ENCODE measurements at places on chromosomes 6 and 20. TPM values are rescaled to one million over a fixed set of nuclear protein-coding genes. Genes with fewer than 3 reads are reported as not detected.
A peak's percentile ranks its signal among the peaks of the same experiment; 100 is the strongest.

- DNase-seq: no peak
Observed at GRCh38 chr20:48246061-48246790, 460.9 kb upstream of the SULF2 start.

GRCh38 chr6:129307845-129308244 is 402.1 kb downstream of the ARHGAP18 start:
- DNase-seq: no peak

DNA sequence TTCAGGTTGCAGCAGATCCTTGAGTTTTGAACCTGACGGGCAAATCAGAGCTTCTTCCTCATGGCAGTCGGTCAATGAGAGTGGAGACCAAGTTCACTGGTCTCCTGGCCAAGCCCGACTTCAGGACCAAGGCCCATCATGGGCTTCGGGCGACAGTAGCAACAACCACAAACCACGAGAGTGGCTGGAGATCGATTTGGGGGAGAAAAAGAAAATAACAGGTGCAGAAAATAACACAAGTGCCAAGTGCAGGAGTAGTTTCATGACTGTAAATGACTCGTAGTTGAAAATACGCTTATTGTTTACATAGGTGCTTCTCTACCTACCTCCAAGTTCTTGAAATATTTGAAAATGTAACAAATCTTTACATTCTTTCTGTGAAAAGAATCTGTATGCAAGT is 56.1 kb downstream of the DCBLD1 start:
- DNase-seq: no peak

DNA sequence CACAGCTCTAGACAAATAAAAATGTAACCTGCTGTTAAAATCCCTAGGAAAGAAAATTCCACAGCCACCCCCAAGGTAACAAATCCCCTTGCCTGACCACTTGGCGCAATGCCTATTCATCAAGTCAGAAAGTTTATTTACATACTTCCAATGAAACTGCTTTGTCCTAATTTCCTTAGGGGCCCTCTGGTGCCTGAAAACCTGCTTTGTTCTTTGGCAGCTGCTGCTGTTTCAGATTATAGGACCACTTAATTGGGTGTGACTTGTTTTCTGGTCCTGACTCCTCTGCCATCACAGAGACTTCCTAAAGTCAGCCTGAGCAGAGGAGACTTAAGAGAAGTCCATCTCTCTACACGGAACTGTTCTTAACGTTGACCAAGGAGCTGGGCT is 323.6 kb downstream of the UBE3D start:
- no peak for DNase-seq

DNA sequence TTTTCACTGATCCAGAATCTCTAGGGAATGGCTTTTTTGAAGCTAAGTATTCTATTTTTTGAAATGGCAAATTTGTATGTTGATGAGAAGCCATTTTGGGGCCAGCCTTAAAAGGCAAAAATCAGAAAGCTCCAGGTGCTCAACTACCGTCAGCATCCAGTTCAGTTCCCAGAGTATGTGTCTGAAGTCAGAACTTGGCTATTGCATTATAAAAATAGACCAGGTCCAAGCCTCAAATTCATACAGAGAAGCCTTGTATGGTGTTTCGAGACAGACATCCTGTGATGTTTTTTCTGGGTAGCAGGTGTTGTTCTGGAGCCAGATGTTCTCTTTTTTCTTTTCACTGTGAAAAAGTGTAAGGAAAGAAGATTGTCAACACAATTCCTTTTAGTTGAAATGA is 68.2 kb downstream of the CCN2 start:
- DNase-seq: no peak

- peak; percentile 77 for DNase-seq
Observed at GRCh38 chr6:31094389-31094881, 17.9 kb downstream of the C6orf15 start.

DNA sequence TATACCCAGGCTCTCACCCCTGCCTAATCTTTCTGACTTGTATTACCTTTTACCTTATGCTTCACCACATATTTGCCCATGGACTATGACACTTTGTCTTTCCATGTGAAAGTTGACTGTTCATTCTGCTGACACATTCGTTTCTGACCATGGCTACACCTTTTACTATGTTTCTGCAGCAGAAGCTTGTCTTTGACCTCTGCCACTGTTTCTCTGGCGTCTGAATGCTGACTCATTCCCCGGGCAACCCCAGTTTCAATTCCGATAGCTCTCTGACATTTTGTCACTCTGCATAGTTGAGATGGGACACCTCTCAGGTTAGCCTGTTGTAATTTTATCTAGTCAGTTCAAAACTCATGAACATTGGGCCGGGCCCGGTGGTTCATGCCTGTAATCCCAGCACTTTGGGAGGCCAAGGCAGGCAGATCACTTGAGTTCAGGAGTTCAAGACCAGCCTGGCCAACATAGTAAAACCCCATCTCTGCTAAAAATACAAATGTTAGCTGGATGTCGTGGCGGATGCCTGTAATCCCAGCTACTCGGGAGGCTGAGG is 50.7 kb downstream of the SLC26A8 start:
- no peak for DNase-seq

DNA sequence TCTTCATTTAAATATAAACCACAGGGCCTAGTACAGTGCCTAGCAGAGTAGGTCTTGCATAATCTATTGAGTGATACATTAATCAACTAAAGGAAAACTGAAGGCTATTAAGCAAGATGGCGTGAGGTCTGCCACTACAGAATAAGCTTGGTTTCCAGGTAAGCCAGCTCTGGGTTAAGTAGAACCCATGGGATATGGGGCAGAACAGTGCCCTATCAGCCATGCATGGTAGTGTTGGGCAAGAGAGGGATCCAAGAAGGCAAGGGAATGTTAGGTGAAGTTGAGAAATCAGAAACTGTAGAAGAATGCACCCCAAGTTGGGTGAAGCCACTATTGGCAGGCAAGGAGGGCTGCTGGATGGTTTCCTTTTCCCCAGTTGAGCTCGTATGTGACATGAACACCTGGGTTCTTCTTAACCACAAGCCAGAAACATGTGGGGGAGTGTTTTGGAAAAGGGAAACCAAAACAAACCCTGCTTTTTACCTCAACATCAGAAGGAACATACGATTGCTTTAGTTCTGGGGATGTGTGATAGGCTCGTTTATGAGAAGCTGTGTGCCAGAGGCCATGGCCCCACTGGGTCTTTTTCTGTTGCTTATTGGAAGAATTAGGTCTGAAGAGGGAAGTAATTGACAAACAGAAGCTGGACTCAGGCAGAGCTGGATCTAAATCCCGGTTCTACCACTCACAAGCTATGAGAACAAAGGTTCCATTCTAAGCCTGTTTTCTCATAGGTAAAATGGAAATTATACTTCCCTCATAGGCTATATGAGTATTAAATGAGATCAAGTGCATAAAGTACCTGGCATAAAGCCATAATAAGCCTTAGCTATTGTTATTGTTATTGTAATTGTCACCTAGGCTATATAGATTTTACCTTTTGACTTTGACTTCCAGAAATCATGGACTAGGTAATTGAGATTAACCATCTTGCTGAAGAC is 33.5 kb downstream of the NEDD9 start:
- peak; percentile 48 for DNase-seq

GRCh38 chr6:6906570-6907213 is 201.1 kb upstream of the RREB1 start:
- no peak for DNase-seq

GRCh38 chr6:109472132-109472995 is 10.7 kb downstream of the ZBTB24 start:
- DNase-seq: no peak

DNA sequence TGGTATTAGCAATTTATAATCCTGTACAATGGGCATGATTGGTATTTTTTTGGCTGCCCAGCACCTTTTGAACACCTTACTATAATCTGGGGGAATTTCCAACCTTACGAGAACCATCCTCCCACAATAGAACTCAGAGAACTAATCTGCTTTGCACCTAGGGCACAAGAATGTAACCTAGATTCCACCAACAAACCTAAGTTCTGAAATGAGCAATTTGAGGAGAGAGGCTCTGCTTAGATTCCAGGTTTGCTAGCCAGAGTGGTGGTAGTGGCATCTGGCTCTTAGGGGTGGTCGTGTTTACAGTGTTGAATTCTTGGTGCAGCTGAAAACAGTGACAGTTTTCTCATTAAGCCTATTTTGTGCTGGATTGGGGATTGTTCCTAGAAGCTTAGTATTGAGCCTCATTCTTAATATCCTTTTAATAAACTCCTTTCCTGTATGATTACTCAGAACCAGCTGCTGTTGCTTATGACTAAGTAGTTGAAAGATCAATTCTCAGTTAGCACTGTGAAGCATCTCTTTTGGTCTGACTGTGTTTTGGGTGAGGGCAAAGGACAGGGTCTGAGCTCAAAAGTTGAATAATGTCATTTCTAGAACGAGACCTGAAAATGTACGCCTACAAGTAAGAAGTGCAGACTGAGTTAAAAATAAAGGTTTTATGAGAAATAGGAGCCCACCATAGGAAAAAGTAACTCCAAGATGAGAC is 385.6 kb downstream of the CDKAL1 start:
- DNase-seq: peak; percentile 56

DNA sequence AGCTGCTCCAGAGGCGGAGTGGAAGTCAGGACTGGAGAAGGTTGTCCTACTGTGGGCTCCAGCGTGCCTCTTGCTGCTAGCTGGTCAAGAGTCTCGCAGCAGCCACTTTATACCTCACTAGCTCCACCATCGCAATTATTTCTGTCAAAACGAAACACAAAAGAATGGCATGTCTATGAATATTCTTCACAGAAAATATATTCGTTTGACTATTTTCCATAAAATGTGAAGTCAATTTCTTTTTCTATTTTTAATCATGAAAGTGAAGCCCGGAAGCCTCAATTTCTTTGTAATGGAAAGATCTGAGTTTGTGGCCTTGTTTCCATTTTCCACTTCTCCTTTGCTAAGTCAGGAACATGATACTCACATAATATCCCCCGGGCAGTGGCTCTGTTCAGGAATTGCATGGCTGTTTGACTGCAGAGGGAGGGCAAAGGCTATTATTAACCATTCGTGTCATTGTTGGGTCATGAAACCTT is 51.7 kb downstream of the DTD1 start:
- DNase-seq: no peak

- peak; percentile 30 for DNase-seq
Observed at GRCh38 chr6:2077826-2078225, 167.6 kb downstream of the GMDS start.

GRCh38 chr6:126170433-126170832 is 169.5 kb upstream of the CENPW start:
- DNase-seq: no peak

- no peak for DNase-seq
Observed at GRCh38 chr20:50142812-50143211, 10.7 kb downstream of the PEDS1 start.

GRCh38 chr6:107550241-107550840 is 60.4 kb downstream of the SOBP start:
- no peak for DNase-seq

- DNase-seq: no peak
Observed at GRCh38 chr6:168273441-168274036, 46.0 kb downstream of the DACT2 start.

GRCh38 chr20:57680934-57681914 is 28.6 kb downstream of the PMEPA1 start:
- no peak for DNase-seq

GRCh38 chr6:30151580-30151979 is 9.4 kb downstream of the TRIM10 start:
- no peak for DNase-seq

DNA sequence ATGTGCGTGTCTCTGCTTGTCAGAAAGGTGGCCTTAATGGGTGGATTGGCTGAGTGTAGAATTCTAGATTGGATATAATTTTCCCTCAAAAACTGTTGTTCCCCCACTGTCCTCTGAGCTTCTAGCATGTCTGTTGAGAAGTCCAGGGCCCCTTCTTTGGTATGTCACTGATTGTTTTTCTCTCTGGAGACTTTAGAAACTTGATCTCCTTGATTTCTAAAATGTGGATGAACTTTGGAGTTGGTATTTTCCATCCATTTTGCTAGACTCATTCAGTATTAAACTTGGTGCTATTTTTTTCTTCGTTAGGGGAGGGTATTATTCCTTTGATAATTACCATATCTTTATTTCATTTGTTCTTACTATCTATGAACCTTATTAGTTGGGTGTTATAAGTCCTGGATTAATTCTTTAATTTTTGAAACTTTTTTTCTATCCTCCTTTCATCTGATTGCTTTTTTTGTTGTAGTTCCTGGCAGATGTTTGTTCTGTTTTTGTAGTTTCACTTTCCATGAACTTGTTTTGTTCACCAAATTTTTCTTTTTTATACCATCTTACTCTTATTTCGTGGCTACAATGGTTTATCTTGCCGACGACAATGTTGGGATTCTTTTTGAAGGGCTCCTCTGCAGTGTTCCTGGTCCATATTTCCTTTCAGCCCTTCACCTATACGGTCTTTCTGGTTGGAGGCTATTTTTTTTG is 68.4 kb downstream of the ARID1B start:
- no peak for DNase-seq

- peak; percentile 11 for DNase-seq
Observed at GRCh38 chr6:33926451-33926850, 122.6 kb upstream of the MLN start.

GRCh38 chr20:33388268-33388667 is 13.1 kb downstream of the CDK5RAP1 start:
- DNase-seq: no peak

- no peak for DNase-seq
Observed at GRCh38 chr6:148996815-148997214, 250.0 kb downstream of the UST start.

- DNase-seq: no peak
Observed at GRCh38 chr6:114218437-114219340, 124.1 kb downstream of the HS3ST5 start.

- peak; percentile 29 for DNase-seq
Observed at GRCh38 chr6:118902726-118903125, 8.8 kb downstream of the ASF1A start.

The NOX3 gene
- total RNA-seq: not detected

The CDH26 gene
- total RNA-seq: 0.47 TPM

The GSS gene
- 73.7 TPM for total RNA-seq

The EPHA7 gene
- under 0.01 TPM for total RNA-seq

The MICB gene
- 29.3 TPM for total RNA-seq

The DEFB132 gene
- total RNA-seq: not detected

The AP5S1 gene
- total RNA-seq: 22.3 TPM

The MUC22 gene
- total RNA-seq: not detected

The PROCR gene
- total RNA-seq: 124 TPM

The SYTL3 gene
- 0.70 TPM for total RNA-seq

The THBS2 gene
- 2.0 TPM for total RNA-seq

The SGK2 gene
- 0.34 TPM for total RNA-seq

Data from dermis blood vessel endothelial cell (primary cell).